Amygdala (tissue), 56 donors: ENCODE measurements at places on chromosomes 5 and 9.

- DNase-seq = no peak
Observed at GRCh38 chr5:43369651-43370050, 42.5 kb downstream of the CCL28 start.

DNA sequence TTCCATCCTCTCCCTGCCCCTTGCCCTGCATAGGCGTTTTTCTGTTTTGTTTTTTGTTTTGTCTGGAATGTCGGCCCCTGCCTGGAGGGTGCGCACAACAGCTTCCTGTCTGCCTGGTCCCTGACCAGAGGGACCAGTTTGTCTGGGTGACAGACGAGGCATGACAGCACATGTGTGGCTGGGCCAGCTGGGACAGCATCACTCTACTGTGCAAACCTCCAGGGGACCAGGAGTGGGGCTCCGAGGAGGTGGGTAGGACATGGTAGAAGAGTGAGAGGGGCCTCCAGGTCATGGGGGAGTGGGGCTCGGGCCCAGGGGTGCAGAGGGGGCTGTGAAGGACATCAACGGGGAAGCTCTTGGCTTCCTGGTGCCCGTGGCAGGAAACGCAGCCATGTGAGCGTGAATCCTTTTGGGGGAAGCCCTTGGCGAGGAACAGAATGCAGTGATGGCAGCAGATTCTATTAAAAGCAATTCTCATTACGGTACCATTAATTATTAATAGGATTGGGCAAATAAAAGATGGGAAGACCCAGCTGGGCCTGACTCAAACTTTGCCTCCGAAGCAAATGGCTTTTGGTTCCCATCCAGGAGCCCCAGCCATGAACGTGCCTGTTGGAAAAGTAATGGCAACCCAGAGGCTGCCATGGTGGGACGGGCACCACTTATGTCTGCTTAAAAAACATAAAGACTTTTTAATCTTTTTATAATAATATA lies 184.4 kb upstream of the IER5L start:
- DNase-seq = no peak

DNA sequence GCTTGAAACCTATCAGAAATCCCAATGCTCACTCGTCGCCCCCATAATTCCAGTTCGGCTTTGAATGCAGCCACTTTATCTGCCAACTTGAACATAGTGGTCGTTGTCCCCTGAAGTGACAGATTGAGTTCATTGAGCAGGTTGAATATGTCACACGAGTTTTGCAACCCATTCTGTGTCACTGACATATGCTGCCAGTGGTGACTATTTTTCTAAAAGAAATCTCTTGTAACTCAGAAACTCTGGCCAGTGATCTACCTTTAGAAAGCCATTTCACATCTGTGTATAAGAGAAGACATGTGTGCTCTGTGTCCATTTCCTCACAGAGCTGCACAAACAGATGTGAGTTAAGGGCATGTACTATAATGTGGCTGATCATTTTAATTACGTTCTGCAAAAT lies 47.0 kb upstream of the LARP1 start:
- DNase-seq = no peak

- no peak for DNase-seq
Observed at GRCh38 chr9:109498195-109499092, at the start of gene PTPN3. PTPN3 (minus strand) TSS chr9:109498307; CDS start chr9:109463434, 34,873 bp downstream.

DNA sequence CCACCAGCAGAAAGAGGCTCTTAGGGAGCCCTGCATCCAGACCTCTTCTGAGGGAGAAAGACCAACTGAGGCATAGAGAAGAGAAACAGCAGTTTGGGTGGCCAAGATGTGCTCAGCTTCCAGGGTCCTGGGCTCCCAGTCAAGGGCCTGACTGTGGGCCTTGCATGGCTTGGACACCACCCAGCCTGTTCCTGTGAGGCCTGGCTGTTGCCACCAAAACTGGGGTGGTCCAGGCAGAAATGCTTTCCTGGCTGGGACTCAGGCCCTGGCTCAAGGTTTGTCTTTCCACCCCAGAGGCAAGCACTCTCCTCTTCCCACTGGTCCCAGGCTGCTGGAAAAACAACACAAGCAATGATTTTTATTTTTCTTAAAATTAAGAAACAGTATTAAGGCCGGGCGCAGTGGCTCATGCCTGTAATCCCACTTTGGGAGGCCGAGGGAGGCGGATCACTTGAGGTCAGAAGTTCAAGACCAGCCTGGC lies 13.3 kb downstream of the MYOZ3 start:
- no peak for DNase-seq

DNA sequence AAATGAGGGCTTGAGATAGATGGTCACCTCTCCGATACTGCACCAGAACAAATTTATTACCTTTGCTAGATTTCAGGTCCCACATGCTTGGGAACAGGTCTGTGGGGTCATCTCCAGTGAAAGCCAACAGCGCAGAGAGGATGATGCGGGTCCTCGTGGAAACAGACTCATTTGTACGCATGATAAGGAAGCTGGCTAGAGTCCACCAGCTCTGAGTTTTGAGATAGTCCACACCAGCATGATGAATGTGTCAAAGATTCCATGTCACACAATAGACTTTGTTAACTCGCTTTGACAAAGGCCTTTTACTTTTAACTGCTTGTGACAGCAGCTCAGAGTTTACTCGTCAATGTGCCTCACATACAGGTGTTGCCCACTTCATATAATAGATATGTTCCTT lies 105.4 kb upstream of the TBCA start:
- DNase-seq = no peak

DNA sequence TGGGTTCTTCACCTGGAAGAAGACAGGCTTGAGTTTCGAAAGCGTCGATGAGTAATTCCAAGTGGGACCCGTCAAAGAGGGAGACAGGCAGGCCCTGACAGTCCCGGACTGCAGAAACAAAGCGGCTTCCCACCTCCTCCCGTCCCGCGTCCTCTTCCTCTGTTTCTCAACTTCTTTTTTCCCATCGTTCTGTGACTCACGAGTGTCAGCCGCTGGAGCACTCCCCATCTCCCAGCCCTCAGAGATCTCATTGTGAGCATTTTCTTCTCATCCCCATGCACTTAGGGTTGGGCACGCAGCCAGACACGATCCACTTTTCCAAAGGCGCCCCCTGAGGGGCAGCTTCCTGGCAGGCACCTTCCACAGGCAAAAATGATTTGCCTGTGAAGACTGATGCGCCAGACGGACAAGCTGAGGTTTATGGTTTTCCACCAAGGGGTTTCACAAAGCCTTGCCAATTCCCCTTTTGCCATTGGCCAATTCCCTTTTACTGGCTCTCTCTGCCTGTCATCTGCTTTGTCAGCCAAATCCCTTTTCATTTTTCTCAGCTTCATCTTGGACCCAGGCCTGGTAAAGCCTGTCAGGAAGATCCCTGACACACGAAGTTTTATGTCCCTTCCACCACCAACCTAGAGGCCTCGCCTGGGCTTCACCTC lies 86.5 kb upstream of the ANKRD55 start:
- no peak for DNase-seq

GRCh38 chr9:76996700-76997099 lies 22.8 kb upstream of the FOXB2 start:
- no peak for DNase-seq

DNA sequence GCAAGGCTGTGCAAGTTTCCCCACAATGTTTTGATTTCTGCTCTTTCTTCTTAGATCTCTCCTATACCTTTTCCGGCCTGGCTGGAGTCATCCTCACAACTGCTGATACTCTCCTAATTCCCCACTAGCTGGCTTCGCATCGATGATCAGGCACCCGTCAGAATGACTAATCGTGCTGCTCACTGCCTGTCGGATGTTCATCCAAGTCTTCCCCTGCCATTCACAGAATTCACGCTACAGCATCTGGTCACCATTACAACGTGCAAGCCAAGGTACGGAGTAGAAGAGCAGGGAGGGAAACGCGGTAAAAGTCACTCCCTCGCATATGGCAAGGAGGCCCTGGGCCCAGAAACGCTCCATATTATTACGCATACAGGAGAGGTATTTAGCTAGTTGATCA lies 35.1 kb downstream of the CDH10 start:
- no peak for DNase-seq

DNA sequence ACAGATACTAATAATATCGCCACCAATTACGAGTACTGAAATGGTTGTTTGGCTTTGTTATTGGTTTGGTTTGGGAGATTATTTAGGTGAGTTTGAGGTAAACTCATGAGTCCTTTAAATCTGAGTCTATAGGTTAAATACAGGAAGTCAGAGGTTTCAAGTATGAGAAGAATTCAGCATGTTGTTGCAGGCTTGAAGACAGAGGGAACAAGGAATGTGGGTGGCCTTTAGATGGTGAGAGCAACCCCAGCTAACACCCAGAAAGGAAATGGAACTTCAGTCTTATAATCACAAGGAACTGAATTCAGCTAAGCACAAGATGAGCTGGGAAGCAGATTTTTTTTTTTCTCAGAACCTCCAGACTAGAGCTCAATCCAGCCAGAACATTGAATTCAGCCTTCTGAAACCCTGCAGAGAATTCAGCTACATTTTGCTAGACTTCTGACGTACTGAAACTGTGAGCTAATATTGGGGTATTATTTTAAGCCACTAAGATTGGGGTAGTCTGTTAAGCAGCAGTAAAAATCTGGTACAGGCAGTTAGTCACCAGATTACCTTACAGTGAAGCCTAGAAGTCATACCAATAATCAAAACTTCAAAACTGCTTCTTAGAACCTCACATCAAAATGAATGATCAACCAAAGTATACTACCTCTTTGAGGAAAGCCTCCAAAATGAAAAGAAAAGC lies 216.0 kb upstream of the PUM3 start:
- DNase-seq = no peak

- DNase-seq = no peak
Observed at GRCh38 chr5:135429301-135430134, 17.6 kb downstream of the DCANP1 start.

GRCh38 chr9:36844961-36845360 lies 189.1 kb downstream of the PAX5 start:
- no peak for DNase-seq

GRCh38 chr9:120948824-120949223 lies 22.2 kb upstream of the TRAF1 start:
- no peak for DNase-seq

- no peak for DNase-seq
Observed at GRCh38 chr5:180718810-180719453, 20.9 kb downstream of the OR2Y1 start.

DNA sequence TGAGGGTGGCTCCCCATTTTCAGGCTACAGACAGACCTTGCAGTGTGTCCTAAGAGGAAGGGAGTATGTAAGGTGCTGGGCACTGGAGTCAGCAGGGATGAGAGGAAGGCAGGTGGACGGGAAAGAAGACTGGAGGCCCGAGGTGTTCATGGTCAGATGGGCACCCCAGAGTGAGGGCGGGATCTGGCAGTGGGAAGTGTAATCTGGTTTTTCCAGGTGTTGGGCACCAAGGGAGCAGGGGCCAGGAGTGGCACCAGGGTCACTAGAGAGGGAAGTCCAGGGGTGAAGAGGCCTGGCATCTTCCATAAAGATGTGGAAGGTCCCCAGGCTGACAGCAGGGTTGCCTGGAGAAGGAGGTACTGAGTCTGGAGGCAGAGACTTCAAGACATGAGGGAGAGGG lies 29.7 kb downstream of the PITX1 start:
- no peak for DNase-seq

DNA sequence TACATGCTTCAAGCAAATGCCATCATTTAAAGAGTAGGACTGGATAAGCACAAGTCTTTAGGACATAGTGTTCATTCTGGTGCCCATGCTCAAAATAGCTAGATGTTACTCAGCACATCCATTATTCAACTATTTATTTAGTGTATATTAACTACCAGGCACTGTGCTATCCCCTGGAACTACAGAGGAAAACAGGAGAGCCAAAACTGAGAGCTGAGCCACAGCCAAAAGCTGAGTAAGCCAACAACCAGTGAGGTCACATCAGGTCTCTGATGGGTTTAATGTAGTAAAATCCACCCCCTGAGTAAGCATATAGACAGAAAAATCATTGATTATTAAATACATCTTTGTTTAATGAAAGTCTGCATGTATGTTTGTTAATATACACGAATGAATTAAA lies 469.3 kb upstream of the DMAC1 start:
- no peak for DNase-seq

DNA sequence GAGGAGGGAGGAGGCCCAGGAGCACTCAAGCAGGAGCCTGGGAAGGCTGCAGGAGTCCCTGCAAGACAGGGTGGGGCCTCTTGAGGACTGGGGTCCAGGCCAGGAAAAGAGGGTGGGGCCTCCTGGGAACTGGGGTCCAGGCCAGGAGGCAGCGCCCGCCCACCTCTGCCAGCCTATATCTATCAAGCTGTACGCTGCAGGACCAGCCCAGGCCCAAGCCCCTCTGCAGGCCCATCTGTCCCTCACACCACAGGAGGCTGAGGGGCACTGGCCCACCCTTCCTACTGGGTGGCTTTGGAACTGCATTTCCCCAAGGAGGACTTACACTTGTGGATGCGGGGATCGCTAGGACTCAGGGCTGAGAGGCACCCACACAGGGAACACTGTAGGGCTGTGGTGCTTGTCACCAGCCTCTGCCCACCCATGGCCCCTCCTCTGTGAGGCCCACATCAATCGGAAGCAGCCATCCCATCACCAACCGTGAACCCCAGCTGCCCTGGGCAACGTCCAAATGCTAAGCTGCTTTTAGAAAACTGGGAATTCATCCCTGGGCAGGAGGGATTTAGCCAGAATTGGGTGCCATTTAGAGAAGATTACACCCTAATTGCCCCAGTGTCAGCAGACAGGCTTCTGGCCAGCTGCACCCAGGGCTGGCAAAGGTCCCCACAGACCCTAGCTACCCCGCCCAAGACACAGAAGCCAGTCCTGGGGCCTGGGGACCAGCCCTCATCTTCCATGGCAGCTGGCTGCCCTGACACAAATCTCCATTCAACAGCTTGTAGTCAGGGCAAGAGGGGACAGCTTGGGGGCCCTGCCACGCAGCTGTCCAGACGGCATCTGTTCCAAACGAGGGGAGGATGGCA lies 15.3 kb downstream of the BICD2 start:
- peak; percentile 79 for DNase-seq

DNA sequence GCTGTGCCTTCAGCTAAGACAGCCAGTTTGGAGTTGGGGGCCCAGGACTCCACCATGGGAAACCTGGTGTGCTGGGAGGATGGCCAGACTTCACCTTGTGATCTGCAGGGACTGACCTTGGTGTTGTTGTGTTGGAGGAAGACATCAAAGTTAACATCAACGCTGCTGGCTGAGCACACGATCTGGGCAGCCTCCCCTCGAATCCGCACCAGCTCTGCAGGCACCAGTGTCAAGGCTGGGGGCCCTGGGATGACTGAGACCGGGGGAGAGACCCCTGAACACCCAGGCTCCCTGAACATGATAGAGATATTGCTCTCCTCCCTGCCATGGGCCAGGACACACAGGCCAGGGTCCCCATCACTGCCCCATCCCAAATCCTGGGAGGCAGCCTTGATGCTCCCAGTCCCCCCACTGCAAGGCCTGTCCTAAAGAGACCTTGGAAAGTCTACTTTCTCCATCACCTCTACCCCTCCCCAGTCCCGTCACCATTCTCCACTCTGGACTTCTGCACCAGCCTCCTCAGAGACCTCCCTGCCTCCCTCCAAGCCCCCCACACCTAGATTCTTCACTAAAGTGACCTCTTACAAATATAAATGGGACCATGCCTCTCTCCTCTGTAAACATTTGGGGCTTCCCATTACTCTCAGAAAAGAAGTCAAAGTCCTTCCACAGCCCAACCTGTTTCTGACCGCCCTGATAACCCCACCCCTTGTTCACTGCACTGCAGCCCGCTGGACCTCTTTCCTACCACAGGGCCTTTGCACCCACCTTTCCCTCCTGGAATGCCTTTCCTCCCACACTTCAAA lies 8.2 kb downstream of the CSF1R start:
- DNase-seq = no peak

- no peak for DNase-seq
Observed at GRCh38 chr9:37165644-37166043, 45.3 kb downstream of the ZCCHC7 start.
